ENCODE measurements at places on chromosomes 7 and 10.

GRCh38 chr10:99412099-99412498 lies 18.3 kb downstream of the GOT1 start:
- DNase-seq, result no peak

DNA sequence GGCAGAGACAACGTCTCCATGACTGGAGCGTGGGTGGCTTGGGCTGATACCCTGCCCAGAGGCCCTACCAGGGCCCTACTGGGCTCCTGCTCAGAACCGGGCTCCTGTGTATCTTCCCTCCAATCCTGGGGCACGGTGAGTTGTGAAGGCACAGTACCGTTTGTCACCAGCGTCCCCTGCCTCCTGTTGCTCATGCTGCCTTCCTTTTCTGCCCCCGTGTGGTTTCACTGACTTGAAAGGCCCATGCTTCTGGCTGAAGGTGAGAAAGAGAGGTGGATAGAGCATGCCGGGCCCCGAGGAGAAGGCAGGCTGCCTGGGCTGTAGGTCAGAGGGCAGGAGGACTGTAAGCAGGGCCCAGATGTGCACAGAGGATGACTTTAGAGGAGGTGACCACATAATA lies 9.1 kb upstream of the DMBT1 start:
- DNase-seq, result peak; percentile 56

GRCh38 chr7:75945297-75946168 lies 30.6 kb downstream of the POR start:
- no peak for DNase-seq

DNA sequence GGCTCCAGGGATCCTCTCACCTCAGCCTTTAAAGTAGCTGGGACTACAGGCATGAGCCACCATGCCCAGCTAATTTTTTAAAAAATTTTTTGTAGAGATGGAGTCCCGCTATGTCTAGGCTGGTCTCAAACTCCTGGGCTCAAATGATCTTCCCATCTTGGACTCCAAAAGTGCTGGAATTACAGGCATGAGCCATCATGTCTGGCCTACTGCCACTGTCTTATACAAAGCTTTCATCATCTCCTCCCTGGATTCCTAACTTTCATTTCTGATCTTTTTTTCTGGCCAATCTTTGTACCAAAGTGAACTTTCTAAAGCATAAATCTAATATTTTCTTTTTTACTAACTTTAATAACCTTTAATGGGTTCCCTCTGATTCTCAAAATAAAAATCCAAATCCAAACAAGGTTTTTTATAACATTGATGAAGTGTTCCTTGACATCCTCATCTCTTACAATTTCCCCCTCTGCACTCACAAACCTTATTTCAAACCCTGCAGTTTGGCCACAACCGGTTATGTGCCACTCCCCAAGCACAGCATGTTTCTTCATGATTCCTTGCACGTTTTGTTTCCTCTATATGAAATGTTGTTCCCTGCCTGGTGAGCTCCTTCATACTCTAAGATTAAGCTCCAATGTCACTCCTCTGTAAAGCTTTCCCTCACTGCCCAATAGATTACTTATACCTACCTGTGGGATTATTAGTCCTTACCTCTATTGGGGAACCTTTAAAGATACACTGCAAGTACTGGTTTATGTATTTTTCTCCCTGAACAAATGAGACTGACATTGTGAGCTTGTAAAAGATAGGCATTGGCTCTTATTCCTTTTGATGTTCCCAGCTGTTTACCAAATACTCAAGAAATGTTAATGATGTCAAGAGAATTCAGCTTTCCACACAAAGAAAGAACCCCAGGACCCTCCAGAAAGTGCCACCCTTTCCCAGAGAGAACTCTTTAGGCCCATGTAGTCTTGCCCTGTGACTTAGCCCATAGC lies 101.7 kb downstream of the HOXA1 start:
- DNase-seq, result no peak

GRCh38 chr10:69315100-69315542 lies 36.8 kb downstream of the HK1 start:
- DNase-seq, result no peak

- DNase-seq, result no peak
Measured at GRCh38 chr10:103394180-103394579, 2.1 kb downstream of the ATP5MK start.

GRCh38 chr7:36650766-36651312 lies 73.5 kb downstream of the AOAH start:
- no peak for DNase-seq

DNA sequence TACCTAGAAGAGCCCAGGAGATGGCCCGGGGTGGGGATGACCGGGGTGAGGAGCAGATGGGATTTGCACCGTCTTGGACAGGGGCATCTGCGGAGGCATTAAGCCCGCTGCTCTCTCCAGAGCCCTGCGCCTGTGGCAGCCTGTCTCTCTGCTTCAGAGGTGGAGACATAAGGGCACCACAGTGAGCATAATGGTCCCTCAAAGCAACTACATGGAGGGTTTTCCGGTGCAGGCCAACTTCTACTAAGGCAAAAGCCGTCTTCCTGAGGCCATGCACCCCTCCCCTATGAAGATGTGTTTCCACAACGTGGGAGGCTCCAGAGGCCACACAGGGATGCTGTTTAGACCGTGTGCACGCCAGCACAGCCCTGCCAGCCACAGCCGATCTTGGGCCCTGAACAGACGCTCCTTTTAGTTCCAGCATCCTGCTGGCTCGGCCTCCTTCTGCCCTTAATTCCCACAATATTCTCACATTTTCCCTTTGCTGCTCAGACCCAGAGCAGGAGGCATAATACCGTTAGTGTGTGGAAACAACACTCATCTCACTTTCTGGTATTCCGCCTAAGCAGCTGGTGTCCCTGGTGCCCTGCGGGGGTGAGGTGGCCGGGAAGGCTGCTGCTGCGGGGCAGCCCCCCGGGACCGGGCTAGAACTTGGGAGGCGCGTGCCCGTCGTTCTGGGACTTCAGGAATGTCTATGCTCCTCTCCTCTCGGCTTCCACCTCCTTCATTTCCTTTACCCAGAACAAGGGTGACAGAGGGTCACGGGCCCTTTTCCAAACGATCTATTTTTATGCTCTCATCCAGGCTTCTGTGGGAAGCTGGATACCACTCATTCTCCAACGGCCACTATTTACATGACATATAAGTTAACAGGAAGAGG lies 266.9 kb downstream of the TNS3 start:
- DNase-seq, result no peak

DNA sequence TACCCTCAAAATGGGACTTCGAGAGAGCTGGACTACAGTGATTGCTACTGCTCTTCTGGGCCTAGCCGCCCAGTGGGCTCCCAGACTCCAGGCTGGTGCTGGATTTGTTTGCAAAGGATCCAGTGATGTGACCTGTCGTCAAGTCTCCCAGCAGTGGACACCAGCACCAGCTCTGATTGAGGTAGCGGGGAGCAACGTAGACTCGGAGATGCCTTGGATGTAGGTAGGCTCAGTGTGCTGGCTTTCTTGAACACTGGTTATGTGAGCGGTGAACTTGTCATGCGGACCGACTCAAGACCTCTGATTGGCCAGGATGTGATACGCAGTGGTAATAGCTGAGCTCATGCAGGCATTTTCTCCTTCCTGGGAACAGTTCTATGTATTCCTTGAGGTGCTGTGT lies 19.4 kb downstream of the AKR1C2 start:
- no peak for DNase-seq

GRCh38 chr7:74104702-74105101 lies 21.1 kb downstream of the LIMK1 start:
- DNase-seq, result no peak

DNA sequence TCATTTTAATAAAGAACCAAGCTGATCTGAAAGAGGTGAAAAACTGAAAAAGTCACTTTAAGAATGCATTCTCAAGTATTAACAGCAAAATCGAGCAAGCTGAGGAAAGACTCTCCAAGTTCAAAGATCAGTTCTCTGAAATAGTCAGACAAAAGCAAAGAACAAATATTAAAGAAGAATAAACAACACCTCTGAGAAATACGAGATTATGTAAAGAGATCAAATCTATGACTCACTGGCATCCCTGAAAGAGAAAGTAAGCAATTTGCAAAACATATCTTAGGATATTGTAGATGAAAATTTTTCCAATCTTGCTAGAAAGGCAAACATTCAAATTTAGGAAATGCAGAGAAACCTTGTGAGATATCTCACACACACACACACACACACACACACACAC lies 138.4 kb upstream of the HGF start:
- no peak for DNase-seq

GRCh38 chr10:1206601-1207000 lies 150.4 kb downstream of the WDR37 start:
- no peak for DNase-seq

- no peak for DNase-seq
Measured at GRCh38 chr10:90276894-90277475, 575.6 kb downstream of the KIF20B start.

GRCh38 chr10:84269162-84269561 lies 24.3 kb downstream of the RGR start:
- DNase-seq, result no peak

DNA sequence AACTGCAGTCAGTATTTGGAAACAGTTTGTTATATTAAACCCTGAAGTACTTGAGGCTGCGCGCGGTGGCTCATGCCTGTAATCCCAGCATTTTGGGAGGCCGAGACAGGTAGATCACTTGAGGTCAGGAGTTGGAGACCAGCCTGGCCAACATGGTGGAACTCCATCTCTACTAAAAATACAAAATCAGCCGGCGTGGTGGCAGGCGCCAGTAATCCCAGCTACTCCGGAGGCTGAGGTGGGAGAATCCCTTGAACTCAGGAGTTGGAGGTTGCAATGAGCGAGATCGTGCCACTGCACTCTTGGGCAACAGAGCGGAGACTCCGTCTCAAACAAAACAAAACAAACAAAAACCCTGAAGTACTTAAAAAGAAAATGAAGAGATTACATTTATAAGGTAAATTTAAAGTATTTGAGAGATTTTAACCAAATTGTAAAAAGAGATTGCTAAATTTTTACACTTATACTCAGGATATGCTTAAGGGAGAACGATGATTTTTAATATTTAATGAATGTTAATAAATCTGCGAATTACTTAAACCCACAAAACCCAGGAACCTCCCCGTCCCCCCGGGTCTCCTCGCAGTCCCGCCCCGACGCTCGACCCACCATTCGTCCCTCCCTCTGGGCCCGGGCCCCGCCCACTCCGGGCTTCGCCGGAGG lies 425 bp upstream of the MTG1 start:
- no peak for DNase-seq

GRCh38 chr7:131503639-131504038 lies 52.8 kb downstream of the PODXL start:
- DNase-seq, result no peak

GRCh38 chr10:116670706-116671105 lies 50.0 kb downstream of the PNLIPRP2 start:
- no peak for DNase-seq

DNA sequence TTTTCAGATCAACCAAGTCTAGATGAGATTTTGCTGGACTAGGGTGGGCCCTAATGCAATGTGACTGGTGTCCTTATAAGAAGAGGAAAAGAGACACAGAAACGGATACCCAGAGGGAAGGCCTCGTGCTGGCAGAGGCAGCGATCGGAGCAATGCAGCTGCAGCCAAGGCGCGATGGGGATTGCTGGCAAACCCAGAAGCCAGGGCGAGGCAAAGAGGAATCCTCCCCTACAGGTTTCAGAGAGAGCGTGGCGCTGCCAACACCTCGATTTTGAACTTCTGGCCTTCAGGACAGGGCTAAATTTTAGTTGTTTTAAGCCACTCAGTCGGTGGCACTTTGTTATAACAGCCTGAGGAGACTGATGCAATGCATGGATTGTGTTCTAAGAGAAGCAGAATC lies 157.1 kb upstream of the RHEB start:
- DNase-seq, result no peak

All from activated naive CD4-positive, alpha-beta T cell treated with Interleukin-2 at 50 U/mL for 16 hours (primary cell).